ENCODE measurements at places on chromosomes 3 and 15. TPM values are rescaled to one million over a fixed set of nuclear protein-coding genes. Genes with fewer than 3 reads are reported as not detected.

- no peak overlapping the region for H3K4me3 ChIP-seq
- no peaks in the 10 kb centered on the region for H3K4me1 ChIP-seq
- H3K36me3 ChIP-seq = no peaks in the 10 kb centered on the region
- DNase-seq = no peak
Observed at GRCh38 chr3:192433704-192434103, 293.6 kb downstream of the FGF12 start.

GRCh38 chr15:71790081-71790480 lies 20.3 kb upstream of the NR2E3 start:
- no peak overlapping the region for H3K4me3 ChIP-seq
- no peaks in the 10 kb centered on the region for H3K36me3 ChIP-seq
- DNase-seq = no peak
- H3K4me1 ChIP-seq = peaks cover 4% of the 10 kb centered on the region

- H3K4me3 ChIP-seq = no peak overlapping the region
- DNase-seq = no peak
- no peaks in the 10 kb centered on the region for H3K4me1 ChIP-seq
- H3K36me3 ChIP-seq = no peaks in the 10 kb centered on the region
- no peak overlapping the region for H3K27ac ChIP-seq
- no peaks in the 10 kb centered on the region for H3K27me3 ChIP-seq
Observed at GRCh38 chr3:53780171-53780570, 66.0 kb downstream of the CHDH start.

DNA sequence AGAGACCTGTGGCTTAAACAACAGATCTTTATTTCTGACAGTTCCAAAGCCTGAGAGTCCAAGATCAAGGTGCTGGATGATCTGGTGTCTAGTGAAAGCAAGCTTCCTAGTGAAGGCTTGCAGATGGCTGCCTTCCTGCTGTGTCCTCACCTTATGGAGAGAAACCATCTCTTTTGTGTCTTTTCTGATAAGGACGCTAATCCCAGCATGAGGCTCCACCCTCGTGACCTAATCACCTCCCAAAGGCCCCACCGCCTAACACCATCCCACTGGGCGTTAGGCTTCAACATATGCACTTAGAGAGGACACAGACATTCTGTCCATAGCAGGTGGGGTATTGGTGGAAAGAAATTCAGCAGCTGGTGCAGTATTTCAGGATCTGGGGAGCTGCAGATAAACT lies 19.8 kb upstream of the LYSMD4 start:
- no peaks in the 10 kb centered on the region for H3K36me3 ChIP-seq
- no peak overlapping the region for H3K27ac ChIP-seq
- no peaks in the 10 kb centered on the region for H3K4me1 ChIP-seq
- DNase-seq = no peak
- no peaks in the 10 kb centered on the region for H3K27me3 ChIP-seq

GRCh38 chr3:10263646-10264363 lies 15.5 kb downstream of the TATDN2 start:
- no peak overlapping the region for H3K4me3 ChIP-seq
- H3K36me3 ChIP-seq = peaks cover 16% of the 10 kb centered on the region
- no peaks in the 10 kb centered on the region for H3K27me3 ChIP-seq
- H3K4me1 ChIP-seq = no peaks in the 10 kb centered on the region
- H3K27ac ChIP-seq = peak overlapping the region; percentile 19
- peak; percentile 24 for DNase-seq

DNA sequence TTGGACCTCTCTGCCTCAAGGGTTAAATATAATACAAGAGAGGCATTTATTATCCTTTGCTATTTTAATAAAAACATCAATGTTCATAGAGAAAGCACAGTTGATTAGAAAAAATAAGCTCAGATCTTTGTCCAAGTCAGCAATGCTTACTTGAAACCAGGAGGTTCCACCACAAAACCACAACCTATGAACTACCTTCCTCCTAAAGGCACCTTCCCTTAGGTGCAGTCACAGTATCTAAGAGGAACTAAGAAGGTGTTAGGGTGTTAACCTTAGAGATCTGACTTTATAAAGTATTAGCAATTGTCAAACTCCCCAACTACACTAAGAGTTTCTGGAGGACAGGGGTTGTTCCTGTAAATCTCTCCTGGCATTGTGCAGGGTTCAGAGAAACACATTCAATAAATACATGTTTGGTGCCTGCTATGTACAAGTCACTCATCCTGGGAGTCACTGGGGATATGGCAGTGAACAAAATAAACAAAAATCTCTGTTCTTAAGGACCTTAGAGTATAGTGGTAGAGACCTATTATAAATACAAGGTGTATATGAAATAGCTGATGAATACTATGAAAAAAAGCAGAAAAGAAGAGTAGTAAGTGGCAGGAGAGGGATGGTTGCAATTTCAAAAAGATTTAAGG lies 208.6 kb downstream of the NFKBIZ start:
- peaks cover 27% of the 10 kb centered on the region for H3K4me1 ChIP-seq
- H3K27ac ChIP-seq = no peak overlapping the region
- no peak overlapping the region for H3K4me3 ChIP-seq
- H3K27me3 ChIP-seq = no peaks in the 10 kb centered on the region

GRCh38 chr3:182078316-182078715 lies 366.6 kb downstream of the SOX2 start:
- no peak for DNase-seq

The ARGFX gene
- not detected for total RNA-seq

The KCNMB2 gene
- total RNA-seq = not detected

The ATP13A5 gene
- total RNA-seq = not detected
